ENCODE measurements at places on chromosomes 2 and 18.

GRCh38 chr18:5622905-5623304 is 79.1 kb upstream of the EPB41L3 start:
- no peaks in the 10 kb centered on the region for H3K36me3 ChIP-seq
- H3K27me3 ChIP-seq = no peaks in the 10 kb centered on the region

DNA sequence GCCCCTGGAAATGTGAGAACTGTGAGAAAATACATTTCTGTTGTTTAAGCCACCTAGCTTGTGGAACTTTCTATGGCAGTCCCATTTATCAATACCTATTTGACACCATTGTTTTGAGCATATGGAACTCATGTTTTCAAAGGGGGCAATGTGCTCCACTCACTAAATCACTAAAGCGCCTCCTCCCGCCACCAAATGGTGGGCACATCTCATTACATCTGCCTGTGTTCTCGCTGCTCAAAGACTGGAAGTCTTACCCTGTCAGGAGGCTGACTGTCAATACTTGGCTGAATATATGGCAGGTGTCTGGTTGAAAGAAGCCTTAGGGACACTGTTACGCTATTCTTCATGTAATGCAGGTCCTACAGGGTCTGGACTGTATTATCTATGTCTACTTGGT is 767.7 kb downstream of the TSN start:
- H3K4me1 ChIP-seq = peaks cover 9% of the 10 kb centered on the region
- no peak for DNase-seq
- no peaks in the 10 kb centered on the region for H3K27me3 ChIP-seq
- no peaks in the 10 kb centered on the region for H3K36me3 ChIP-seq
- no peak overlapping the region for H3K4me3 ChIP-seq

- H3K4me1 ChIP-seq = peaks cover 35% of the 10 kb centered on the region
- H3K27ac ChIP-seq = peak overlapping the region; percentile 73
- peaks cover 7% of the 10 kb centered on the region for H3K36me3 ChIP-seq
- H3K4me3 ChIP-seq = no peak overlapping the region
- DNase-seq = peak; percentile 81
- H3K27me3 ChIP-seq = no peaks in the 10 kb centered on the region
These were observed 147.3 kb downstream of the IRS1 start for GRCh38 chr2:226652369-226652768.

GRCh38 chr2:240351826-240352426 is 83.5 kb upstream of the GPC1 start:
- no peak for DNase-seq
- no peaks in the 10 kb centered on the region for H3K36me3 ChIP-seq
- H3K27me3 ChIP-seq = peaks cover 15% of the 10 kb centered on the region

DNA sequence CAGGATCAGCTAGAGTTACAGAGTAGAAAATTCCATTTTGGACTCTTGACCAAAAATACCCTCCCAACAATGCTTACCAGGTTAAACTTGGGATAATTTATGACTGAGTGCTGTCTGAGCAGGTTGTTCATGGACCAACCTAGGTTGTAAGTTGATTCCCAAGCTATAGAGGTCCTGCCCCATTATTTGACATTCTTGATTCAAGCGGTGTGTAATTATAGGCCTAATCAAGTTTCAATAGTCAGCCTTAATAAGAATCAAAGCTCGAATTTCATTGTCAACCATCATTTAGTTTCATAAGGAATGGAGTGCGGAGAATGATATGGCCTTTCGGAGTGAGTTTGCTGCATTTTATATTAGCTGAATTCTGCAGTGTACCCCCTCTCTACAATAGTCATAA is 152.8 kb upstream of the FIGN start:
- no peaks in the 10 kb centered on the region for H3K36me3 ChIP-seq
- H3K27ac ChIP-seq = no peak overlapping the region
- no peaks in the 10 kb centered on the region for H3K27me3 ChIP-seq
- no peaks in the 10 kb centered on the region for H3K4me1 ChIP-seq
- DNase-seq = no peak

DNA sequence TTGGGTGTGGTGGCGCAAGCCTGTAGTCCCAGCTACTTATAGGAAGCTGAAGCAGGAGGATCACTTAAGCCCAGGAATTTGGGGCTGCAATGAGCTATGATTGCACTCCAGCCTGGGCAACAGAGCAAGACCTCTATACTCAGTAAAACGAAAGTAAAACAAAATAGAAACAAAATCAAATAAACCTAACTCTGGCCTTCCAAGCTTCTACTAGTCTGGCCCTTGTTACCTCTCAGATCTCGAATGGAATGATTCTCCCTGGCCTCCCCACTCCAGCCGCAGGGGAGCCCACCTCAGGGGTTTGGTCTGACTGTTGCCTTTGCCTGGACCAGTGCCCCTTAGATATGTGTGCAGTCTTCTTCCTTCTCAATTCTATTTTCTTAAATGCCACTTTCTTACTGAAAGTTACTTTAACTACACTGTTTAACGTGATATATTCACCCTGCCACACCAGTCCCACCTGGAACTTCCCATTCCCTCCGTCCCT is 160.0 kb upstream of the GCFC2 start:
- no peak overlapping the region for H3K27ac ChIP-seq
- H3K27me3 ChIP-seq = no peaks in the 10 kb centered on the region
- H3K36me3 ChIP-seq = no peaks in the 10 kb centered on the region
- peaks cover 6% of the 10 kb centered on the region for H3K4me1 ChIP-seq
- no peak for DNase-seq

- H3K27me3 ChIP-seq = no peaks in the 10 kb centered on the region
- no peaks in the 10 kb centered on the region for H3K4me1 ChIP-seq
These were observed 55.4 kb upstream of the NCOA1 start for GRCh38 chr2:24435391-24436316.

GRCh38 chr2:12930391-12930790 is 213.7 kb downstream of the TRIB2 start:
- no peak overlapping the region for H3K27ac ChIP-seq
- no peak overlapping the region for H3K4me3 ChIP-seq
- peaks cover 19% of the 10 kb centered on the region for H3K4me1 ChIP-seq
- no peak for DNase-seq

- H3K27ac ChIP-seq = no peak overlapping the region
- H3K27me3 ChIP-seq = peaks cover 31% of the 10 kb centered on the region
- peaks cover 5% of the 10 kb centered on the region for H3K4me1 ChIP-seq
- H3K36me3 ChIP-seq = peaks cover 5% of the 10 kb centered on the region
- peak; percentile 50 for DNase-seq
These were observed 61.6 kb upstream of the SLC38A11 start for GRCh38 chr2:165016772-165017411.

DNA sequence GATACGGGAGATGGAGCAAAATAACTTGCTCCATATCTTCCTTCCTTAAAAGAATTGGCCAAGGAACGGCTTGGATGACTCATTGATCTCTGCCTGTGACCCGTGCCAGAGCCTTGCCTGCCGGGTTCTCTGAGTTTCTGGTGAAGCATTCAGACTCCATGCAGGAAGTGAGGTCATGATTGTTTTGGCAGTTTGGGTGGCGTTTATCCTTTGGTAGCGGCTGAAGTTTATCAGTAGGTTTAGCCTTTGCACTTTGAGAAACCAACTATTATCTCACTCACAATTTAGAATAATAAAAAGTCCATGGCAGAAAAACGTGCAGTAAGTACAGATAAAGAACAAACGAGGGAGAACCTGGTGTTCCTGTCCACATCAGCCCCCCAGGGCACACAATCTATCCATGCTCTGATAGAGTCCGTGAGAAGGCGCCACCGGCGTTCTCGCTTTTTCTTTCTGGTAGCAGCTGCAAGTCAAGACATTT is 15.0 kb upstream of the CTAGE1 start:
- peaks cover 19% of the 10 kb centered on the region for H3K4me1 ChIP-seq
- DNase-seq = peak; percentile 94
- H3K27ac ChIP-seq = peak overlapping the region; percentile 84

DNA sequence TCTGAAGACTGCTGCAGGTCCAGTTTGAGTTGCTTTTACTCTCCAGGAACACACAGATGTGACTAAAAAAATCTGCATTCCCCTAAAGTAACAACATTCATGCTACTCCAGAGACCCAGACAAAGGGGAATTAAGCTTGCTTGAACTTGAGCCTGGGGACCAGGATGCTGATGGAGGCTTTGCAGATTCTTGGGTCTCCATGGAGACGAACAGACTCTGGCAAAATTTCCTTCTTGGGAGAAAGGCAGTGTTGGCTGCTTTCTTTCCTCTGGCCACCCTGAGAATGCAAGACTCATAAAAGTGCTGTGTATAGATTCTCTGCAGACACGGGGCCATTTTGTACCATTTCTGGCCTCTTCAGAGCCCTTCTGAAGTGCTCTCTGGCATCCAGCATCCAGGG is 112.0 kb downstream of the ACTR3 start:
- no peak overlapping the region for H3K27ac ChIP-seq
- H3K4me3 ChIP-seq = no peak overlapping the region
- no peaks in the 10 kb centered on the region for H3K27me3 ChIP-seq
- DNase-seq = no peak

DNA sequence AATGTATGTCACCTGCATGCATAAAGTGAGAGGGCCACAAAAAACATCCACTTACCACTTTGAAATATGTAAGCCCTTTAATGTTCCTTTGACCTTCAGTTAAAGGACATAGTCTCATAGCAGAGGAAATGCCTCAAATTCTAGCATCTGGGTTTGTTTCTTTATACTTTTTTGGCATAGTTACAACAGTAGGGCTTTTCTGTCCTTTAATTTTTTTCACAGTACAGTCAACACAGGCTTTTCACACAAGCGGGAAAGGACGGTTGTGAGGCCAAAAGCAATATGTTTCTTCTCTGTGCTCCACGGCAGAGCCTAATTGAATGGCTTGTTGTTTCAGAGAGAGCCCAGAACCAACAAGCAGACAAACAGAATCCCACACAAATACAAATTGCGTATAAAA is 57.6 kb downstream of the CRIM1 start:
- no peaks in the 10 kb centered on the region for H3K27me3 ChIP-seq
- no peak for DNase-seq
- H3K4me3 ChIP-seq = no peak overlapping the region
- H3K36me3 ChIP-seq = peaks cover 52% of the 10 kb centered on the region

- no peak overlapping the region for H3K4me3 ChIP-seq
- H3K4me1 ChIP-seq = no peaks in the 10 kb centered on the region
- DNase-seq = no peak
- no peaks in the 10 kb centered on the region for H3K27me3 ChIP-seq
- H3K36me3 ChIP-seq = no peaks in the 10 kb centered on the region
These were observed 259.1 kb downstream of the XIRP2 start for GRCh38 chr2:167147271-167147941.

- no peaks in the 10 kb centered on the region for H3K4me1 ChIP-seq
- no peak overlapping the region for H3K27ac ChIP-seq
- H3K4me3 ChIP-seq = no peak overlapping the region
- peaks cover 10% of the 10 kb centered on the region for H3K27me3 ChIP-seq
- no peaks in the 10 kb centered on the region for H3K36me3 ChIP-seq
These were observed 173.1 kb upstream of the RAB6C start for GRCh38 chr2:129806317-129806716.

DNA sequence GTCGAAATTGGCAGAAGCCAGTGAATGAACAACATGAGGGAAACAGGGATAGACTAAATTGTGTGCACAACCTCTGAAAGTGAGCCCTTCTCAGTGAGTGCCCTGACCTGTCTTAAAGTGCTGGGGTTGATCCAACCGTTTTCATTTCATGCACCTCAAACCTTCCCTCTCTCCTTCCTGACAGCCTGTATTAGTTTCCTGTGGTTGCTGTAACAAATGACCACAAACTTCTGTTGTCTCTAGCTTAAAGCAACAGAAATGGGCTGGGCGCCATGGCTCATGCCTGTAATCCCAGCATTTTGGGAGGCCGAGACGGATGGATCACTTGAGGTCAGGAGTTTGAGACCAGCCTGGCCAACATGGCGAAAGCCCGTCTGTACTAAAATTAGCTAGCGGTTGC is 48.8 kb upstream of the PPP1CB start:
- no peak overlapping the region for H3K4me3 ChIP-seq
- H3K27me3 ChIP-seq = no peaks in the 10 kb centered on the region
- no peak overlapping the region for H3K27ac ChIP-seq
- H3K36me3 ChIP-seq = no peaks in the 10 kb centered on the region
- no peaks in the 10 kb centered on the region for H3K4me1 ChIP-seq

DNA sequence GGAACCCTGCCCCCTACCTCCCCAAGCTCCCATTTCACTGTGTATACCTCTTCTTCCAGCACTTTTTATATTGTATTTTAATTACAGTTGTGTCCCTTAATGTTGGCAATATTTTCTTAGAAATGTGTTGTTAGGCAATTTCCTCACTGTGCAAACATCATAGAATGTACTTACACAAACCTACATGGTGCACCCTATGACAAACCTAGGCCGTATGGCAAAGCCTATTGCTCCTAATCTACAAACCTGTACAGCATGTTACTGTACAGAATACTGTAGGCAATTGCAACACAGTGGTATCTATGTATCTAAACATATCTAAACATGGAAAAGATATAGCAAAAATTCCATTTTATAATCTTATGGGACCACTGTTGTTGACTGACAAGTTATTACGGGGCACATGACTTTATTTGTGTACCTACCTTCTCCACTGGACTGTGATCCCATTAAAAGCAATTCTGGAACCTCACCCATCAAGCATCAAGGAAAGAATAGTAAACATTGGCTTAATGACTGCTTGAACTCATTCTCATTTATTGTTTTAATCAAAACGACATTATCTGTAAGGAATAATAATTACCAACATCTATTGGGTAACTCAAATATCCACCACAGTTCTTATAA is 1641.5 kb upstream of the ZEB2 start:
- no peak overlapping the region for H3K27ac ChIP-seq
- no peak for DNase-seq
- no peaks in the 10 kb centered on the region for H3K4me1 ChIP-seq
- no peaks in the 10 kb centered on the region for H3K27me3 ChIP-seq
- H3K36me3 ChIP-seq = no peaks in the 10 kb centered on the region

DNA sequence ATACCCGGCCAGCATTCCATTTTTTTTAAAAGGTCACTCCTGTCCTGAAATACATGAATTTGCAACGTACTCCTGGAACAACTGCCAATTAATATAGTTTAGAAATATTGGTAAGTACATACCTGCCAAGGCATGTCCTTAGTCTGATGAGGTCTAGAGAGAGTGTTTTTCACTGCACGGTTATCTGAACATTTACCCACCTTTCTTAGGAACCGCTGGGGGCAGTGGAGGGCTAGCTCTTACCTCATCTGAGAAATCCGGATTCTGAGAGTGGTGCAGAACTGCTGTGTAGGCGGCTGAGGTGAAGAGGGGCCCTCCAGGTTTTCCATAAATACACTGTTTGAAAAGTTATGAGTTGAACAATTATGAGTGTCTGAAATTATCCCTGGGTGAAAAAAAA is 133.1 kb upstream of the CCDC195 start:
- H3K4me3 ChIP-seq = no peak overlapping the region
- H3K4me1 ChIP-seq = peaks cover 17% of the 10 kb centered on the region
- DNase-seq = no peak
- no peaks in the 10 kb centered on the region for H3K27me3 ChIP-seq
- H3K27ac ChIP-seq = no peak overlapping the region
- H3K36me3 ChIP-seq = peaks cover 7% of the 10 kb centered on the region

DNA sequence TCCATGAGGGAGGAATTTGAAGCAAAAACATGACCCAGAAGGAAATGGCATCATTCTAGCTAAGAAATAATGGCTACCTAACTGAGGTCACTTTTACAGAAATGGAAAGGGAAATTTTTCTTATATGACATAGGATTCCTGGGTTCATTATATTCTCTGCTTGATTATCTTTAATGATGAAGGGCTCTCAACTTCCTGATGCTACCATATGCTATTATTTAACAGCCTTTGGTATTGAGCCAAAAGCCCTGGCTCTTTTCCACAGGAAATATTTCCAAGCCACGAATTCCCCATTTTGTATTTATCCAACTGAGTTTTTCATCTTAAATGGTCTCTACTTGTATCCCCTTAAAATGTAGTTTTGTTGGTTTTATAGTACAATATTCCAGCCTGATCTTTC is 63.2 kb upstream of the NPAS2 start:
- H3K27me3 ChIP-seq = peaks cover 6% of the 10 kb centered on the region
- peak; percentile 4 for DNase-seq
- no peak overlapping the region for H3K27ac ChIP-seq
- peaks cover 7% of the 10 kb centered on the region for H3K36me3 ChIP-seq

- H3K27me3 ChIP-seq = no peaks in the 10 kb centered on the region
- no peak overlapping the region for H3K4me3 ChIP-seq
- peaks cover 66% of the 10 kb centered on the region for H3K36me3 ChIP-seq
- peaks cover 20% of the 10 kb centered on the region for H3K4me1 ChIP-seq
These were observed 69.9 kb downstream of the SGPP2 start for GRCh38 chr2:222494104-222494739.

Measured in MCF 10A (cell line).